ENCODE measurements at places on chromosomes 11 and 22.
A peak's percentile ranks its signal among the peaks of the same experiment; 100 is the strongest.

DNA sequence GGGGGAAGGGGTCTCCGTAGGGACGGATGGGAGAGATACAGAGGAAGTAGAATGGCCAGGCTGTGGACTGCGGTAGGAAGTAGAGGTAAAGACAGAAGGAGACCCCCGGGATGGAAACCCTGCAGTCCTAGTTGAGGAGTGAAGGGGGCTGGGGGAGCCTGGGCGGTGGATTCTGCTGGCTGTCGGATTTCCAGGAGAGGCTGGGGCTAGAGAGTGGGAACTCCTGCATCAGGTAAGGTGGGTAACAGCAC, 727 bp upstream of the SCARF2 start:
- DNase-seq: no peak

- DNase-seq: peak; percentile 90
Measured at GRCh38 chr11:8911029-8911823, at the start of gene AKIP1. Gene AKIP1, plus strand, starts transcription at chr11:8911189. Its CDS starts 261 bp downstream, at chr11:8911450.

DNA sequence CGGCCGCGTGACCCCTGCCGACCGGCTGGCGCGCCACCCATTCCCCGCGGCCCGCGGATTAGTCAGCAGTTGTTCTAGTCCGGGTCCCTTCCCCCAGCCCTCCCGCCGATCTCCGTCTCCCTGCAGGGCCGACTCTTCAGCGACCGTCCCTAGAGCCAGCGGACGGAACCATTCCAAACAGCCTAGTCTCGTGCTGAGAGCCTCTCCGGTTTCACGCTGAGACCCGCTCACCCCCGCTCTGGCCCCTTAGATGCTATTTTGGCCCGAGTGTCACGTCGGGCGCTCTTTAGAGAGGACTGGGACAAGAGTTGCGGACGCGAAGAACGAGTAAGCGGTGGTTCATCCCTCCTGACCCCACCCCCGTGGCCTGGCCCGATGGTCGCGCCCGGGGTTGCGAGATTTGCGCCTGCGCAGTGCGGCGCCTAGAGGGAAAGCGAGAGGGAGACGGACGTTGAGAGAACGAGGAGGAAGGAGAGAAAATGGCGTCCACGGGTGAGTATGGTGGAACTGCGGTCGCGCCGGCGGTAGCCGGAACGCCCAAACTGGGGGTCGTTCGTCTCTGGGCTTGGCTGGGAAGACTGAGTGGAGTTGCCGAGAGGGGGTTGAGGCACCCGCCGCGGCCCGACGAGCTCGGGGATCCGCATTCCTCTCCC, at the start of the genes EWSR1 and RHBDD3:
Gene EWSR1, plus strand, starts transcription at position 411 of the 653 bp plus-strand sequence. Its CDS starts 69 bp downstream, at position 480.
Gene RHBDD3, minus strand, starts transcription at position 124 of the 653 bp plus-strand sequence. CDS start 2,355 bp downstream, outside the sequence.
- peak; percentile 93 for DNase-seq

- DNase-seq: no peak
Measured at GRCh38 chr11:65260756-65261590, 789 bp upstream of the POLA2 start.

GRCh38 chr22:36332623-36333332, 55.0 kb downstream of the MYH9 start:
- DNase-seq: peak; percentile 43

GRCh38 chr22:28341001-28341400, 338.6 kb downstream of the TTC28 start:
- no peak for DNase-seq

- no peak for DNase-seq
Measured at GRCh38 chr22:19182472-19183157, 4.1 kb upstream of the SLC25A1 start.

DNA sequence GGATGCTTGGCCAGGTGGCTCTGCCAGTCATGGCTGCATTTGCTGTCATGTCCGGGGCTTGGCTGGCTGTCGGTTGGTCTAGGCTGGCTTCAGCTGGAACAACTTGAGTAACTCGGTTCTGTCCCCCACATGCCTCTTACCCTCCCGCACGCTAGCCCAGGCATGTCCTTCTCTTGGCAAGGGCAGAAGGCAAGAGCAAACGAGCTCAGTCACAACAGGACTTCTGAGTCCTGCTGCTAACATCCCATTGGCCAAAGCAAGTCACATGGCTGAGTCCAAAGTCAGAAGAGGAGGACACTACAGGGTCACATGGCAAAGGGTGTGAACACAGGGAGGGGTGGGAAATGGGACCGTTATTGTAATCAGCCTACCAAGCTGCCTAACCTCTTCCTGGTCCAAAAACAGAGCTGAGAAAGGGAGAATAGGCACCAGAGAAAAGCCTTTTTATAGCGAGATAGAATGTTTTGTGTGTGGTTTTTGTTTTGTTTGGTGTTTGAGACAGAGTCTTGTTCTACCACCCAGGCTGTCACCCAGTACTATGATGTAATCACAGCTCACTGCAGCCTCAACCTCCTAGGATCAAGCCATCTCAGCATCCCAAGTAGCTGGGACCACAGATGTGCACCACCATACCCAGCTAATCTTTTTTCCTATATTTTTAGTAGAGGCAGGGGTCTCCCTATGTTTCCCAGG, 81.9 kb downstream of the MN1 start:
- DNase-seq: peak; percentile 28

DNA sequence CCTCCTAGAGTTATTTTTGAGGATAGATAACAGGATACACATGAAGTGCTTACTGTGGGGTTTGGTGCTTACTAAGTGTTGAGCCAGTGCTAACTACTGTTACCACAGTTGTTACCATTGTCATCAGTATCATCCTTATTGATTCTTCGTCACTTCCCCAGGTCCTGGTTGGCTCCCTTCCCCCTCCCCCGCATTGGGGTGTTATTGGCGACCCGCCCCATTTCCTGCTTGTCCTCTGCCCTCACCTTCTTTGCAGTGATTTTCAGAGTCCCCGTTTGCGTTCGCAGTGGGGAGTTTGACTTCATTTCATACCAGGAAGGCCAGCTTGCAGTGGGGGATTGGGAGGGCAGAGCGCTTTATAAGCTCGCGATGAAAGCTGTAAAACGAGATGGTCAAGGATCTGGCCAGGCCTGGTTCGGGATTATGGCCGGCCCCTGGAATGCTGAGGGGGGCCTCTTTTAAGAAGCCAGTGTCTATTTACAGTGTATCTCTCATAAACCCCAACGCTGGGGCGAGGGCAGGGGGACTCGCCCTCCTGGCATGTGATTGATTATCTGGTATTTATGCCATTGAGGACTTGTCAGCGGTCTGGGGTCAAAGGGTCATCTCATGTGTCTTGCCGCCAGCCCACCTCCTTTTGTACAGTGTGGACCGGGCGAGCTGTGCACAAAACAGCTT, 84.6 kb upstream of the NNMT start:
- DNase-seq: no peak
